T-helper 1 cell (primary cell): ENCODE measurements at places on chromosomes 2 and 18.

DNA sequence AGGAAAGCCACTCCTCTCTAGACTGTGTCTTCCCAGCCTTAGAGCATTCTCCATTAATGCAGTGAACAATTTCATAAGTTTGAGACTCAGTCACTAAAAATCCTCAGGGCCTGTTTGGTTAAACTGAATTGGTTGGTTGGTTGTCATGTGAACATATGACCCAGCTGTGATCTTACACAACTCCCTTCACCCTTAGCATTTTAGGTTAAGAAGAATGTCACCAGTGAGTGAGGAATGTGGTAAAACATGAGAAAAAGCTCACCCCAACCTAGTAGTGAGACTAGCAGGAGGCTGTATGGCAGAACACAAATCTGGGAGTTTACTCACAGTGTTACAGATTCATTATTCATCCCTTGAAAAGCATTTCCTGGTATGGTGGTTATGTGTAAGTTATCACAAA lies 32.4 kb downstream of the LHCGR start:
- no peak for DNase-seq

GRCh38 chr2:222433332-222434173 lies 9.2 kb downstream of the SGPP2 start:
- DNase-seq = no peak

- no peak for DNase-seq
Observed at GRCh38 chr2:126859631-126860030, 39.1 kb upstream of the TEX51 start.

GRCh38 chr2:215527736-215528135 lies 91.9 kb upstream of the FN1 start:
- DNase-seq = no peak

- no peak for DNase-seq
Observed at GRCh38 chr18:49628881-49629795, 67.3 kb downstream of the LIPG start.

DNA sequence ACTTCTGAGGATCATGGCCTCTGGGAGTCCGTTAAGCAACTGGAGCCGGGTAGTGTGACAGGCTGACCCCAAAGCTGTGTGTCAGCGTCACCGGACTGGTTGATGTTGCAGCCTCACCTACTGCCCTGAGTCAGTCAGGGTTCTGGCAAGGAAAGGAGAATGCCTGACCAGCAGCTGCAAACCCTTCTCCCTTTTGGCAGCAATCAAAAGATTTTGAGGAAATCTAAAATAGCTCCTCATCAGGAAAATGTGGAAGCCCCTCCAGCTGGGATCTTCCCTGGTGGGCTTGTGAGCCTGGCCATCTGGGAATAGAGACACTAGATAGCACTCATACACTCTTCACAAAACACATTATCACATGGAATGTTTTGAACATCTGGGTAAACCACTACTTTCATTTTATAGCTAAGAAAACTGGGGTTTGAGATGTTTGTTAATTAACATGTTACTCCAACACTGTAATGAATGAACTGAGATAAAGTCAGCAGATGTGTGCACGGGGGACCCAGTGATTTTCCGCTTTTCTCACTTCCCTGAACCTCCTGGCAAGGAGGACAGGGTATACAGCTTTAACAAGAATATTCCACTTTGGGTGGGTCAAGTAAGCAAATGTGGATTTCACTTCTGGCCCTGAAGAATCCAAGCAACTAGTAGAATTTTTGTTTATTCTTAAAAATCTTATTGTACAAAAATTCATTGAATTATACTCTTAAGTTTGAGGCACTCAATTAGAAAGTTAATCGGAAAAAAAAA lies 24.7 kb downstream of the CLUL1 start:
- DNase-seq = no peak

GRCh38 chr2:69375494-69376353 lies 11.3 kb downstream of the GFPT1 start:
- DNase-seq = no peak

DNA sequence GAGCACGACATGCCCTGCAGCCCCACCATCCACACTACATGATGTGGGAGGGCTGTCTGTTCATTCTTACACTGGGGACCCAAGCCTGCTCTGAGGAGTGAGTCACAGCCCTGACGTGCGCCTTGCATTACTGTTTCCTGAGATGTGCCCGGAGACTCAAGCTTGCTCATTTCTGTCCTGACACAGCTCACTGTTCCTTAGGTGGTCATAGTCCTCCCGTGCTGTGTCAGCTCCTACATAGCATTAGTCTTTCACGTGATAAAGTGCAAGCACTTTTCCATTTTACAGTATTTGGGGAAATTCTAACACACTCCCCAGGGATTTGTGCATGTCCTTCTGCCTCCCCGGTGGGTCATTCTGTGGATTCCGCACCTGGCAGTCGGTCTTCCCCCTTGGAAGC lies 46.2 kb upstream of the TRIM43B start:
- no peak for DNase-seq

- DNase-seq = no peak
Observed at GRCh38 chr2:217402761-217403383, 543.0 kb upstream of the TNP1 start.

- DNase-seq = no peak
Observed at GRCh38 chr2:171587567-171587966, 65.3 kb downstream of the CYBRD1 start.

- no peak for DNase-seq
Observed at GRCh38 chr2:101930019-101930418, 61.7 kb upstream of the IL1R2 start.

GRCh38 chr2:137192366-137193310 lies 427.3 kb downstream of the THSD7B start:
- no peak for DNase-seq

- no peak for DNase-seq
Observed at GRCh38 chr2:37291680-37292079, 33.0 kb downstream of the PRKD3 start.

GRCh38 chr2:197254776-197255530 lies 55.6 kb downstream of the ANKRD44 start:
- DNase-seq = no peak

GRCh38 chr2:196801674-196802261 lies 2.3 kb upstream of the GTF3C3 start:
- no peak for DNase-seq

DNA sequence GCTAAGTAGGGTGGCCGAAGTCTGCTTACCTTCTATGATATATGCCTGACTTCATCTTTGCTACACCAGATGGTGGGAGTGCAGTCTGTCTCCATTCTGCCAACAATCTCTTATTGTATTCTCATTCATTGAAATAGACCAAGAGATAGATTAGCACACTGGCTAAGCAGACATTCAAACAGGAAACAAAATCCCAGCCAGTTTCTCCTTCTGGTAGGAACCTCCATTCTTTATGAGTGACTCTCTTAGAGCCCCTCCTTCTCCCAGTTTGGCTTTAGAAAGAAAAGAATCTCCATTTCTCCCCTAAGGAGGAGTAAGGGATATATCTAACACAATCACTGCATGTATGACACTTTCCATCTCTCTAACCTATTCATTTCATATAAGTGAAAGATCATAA lies 118.9 kb upstream of the COL5A2 start:
- DNase-seq = no peak

GRCh38 chr2:218421027-218421426 lies 2.1 kb downstream of the VIL1 start:
- DNase-seq = no peak

DNA sequence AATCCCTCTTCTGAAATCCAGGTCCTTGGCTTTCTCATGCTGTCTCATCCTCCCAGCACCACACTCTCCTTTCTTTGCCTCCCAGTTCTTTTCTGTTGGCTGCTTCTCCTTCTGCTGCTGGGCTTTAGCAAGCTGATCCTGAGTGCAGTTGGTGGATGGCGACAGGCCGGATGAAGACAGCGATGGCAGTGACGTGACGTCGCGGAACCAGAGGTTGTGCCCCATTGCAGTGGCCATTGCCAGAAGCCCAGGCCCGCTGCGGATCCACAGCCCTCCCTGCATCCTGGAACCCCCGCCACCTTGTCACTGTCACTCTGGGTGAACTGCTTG lies 75.2 kb downstream of the EIPR1 start:
- no peak for DNase-seq

DNA sequence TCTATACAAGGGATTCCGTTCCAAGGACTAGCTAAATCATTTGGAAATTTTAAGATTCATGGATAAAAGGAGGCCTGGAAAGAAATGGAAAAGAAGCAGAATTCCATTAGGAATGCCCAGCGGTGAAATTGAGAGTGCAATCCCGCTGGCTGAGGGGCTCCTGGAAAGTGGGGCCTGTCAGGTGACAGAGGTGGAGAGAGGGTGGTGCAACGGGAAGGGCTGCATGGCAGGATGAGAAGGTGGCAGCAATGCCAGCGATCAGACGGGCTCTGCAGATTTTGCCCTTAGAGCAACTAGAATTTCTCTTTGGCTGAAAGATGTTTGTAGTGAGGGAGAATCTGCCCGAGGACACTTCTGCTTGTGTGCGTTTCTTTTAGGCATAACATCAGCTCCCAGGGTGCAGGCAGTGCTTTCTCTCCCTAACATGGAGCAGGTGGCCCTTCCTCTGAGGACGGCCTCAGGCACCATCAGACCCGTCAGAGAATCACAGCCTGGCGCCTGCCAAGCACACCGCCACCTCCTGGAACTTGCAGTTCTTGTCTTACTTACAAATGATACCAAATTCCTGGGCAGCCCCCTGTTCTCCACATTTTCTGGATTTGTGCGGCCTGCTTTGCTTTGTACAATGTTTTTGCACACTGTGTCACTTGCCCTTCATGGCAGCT lies 261.6 kb downstream of the NDUFA10 start:
- no peak for DNase-seq

DNA sequence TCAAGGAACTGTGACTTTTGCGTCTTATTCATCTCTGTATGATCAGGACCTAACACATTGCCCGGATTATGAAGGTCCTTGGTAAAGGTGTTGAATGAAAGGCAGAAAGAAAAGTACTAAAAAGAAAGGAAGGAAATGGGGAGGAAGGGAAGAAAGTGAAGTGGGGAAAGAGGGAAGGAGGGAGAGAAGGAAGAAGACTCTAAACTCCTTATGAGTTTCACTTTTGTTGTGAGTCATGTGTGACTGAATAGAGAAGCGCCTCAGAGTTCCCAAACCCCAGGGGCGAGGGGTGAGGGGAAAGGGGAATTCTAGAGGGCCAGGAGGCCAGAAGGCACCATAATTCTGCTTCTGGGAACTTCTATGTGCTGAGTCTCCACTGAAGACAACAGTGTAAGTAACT lies 30.9 kb upstream of the OSBPL6 start:
- no peak for DNase-seq
